ENCODE measurements at places on chromosomes 1 and 21.

DNA sequence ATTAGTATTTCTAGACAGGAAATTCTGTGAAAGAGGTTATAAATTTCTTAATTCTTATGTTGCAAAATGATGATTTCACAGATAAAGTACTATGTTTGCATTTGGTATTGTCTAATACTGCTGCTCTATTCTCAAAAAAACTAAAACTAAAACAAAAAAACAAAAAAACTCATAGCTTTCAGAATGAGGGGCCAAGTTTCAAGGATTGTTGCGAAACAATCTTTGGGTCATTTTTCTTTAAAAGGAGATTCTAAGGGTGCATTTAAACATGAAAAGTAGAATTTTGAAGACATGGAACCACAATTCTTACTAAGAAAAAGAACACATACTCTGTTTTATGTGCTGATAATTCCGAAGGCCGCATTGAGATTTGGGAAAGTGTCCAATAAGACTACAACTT, 645.1 kb downstream of the ADGRL2 start:
- DNase-seq = no peak

DNA sequence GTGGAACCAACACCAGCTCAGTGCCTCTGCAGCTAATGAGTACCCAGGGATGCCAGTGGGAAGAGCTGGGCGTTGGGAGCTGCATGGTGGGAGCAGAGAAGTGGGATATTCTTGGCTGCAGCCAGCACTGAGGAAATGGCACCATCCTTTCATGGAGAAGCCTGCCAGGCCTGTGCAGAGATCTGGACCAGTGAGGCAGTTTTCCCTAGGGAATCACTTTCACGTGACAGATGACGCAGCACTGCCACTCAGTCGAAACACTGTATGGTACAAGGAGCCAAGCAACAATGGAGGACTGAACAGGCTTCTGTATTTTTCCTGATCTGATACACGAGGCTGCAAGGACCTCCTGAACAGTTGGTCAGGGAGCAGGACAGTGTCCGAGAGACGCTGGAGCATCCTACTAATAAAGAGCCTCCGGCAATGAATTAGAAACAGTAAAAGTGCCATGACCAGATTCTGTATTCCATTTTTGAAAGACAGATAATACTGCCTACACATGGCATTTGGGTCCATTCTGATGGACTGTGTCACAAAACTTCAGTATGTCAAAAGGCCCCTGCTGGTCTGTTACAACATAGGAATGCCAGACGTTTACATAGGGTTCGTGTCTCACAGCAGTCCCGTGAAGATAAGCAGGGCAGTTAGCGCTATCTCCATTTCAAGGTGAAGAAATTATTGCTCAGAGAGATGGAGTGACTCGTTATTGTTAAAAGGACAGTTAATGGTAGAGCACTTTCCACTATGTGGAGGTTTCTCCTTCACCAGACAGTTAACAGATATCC, 44.0 kb upstream of the LMO4 start:
- DNase-seq = no peak

DNA sequence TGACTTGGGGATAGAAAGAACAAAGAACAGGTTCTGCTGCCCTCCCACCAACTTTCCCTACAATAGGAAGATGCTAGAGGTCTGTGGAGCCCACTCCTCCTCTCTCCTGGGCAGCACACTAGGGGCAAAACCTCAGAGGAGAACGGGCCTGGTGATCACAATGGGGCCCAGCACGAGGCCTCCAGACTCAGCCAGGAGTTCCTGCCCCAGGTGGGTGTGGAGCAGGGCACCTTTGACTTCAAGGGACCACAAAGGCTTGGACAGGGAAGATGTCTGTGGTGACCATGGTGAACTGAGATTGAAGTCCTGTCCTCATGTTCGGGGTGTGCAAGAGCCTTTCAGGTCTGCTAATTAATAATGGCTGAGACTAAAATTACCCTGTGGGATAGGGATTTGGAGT, 88.8 kb downstream of the LAMC2 start:
- no peak for DNase-seq

GRCh38 chr1:201622824-201623223, 83.9 kb downstream of the NAV1 start:
- no peak for DNase-seq

GRCh38 chr21:44522753-44523204, 17.2 kb downstream of the KRTAP10-1 start:
- no peak for DNase-seq

DNA sequence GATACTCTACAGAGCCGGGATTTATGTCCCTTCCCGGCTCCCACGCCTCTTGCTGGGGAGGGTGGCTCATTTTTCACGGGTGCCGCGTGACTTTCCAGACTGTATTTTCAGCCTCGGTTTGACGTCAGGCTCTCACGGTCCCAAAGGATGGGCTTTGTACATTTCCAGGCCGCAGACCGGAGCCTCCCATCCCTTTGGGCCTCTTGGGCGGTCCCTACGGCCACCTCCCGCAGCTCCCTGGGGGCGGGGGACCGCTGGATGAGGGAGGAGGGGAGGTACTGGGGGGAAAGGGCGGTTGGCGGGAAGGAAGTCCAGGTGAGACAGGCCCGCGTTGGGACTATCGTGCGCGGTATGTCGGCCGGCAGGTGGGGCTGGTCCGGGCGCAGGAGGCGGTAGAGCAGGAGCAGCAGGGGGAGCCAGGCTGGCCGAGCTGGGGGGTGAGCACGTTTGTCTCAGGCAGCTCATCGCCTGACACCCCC, 17.9 kb downstream of the UBL4B start:
- DNase-seq = no peak

GRCh38 chr1:19042675-19043578, 86.5 kb upstream of the IFFO2 start:
- no peak for DNase-seq

DNA sequence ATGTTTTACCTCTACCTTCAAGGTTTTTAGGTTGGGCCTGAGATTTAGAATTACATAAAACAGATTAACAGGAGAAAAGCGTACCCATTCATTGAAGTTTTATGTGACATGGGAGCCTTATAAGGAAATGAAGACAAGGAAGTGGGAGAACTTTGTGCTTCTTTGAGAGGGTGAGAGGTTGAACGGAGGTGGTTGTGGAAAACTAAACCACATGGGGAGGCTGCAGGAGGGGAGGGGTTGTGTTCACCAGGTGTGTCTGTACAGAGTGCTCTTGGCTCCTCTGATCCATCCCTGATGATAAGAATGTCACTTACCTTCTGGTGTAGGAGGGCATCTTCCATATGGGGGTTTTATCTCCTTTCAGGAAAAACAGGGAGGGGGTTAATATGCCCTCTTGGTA, 2.7 kb downstream of the SLX9 start:
- DNase-seq = no peak

GRCh38 chr21:17416139-17416538, 96.7 kb upstream of the CXADR start:
- no peak for DNase-seq

DNA sequence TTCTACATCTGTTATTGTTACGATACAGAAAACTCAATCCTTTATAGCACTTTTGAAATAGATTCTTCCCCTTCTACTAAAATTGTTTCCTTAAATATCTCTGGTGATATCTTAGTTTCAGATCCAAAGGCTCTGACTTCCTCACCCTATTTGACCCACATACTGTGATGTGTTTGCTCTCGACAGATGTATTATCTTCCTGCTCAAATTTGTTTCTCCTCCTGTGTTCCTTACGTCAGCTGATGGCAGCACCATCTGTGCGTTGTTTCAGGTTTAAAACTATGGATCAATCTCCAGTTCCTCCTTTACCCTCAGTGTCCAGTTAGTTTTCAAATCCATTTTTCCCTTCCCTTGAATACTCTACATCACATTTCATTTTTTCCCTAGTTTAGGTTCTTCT, 274.4 kb downstream of the RYR2 start:
- no peak for DNase-seq

DNA sequence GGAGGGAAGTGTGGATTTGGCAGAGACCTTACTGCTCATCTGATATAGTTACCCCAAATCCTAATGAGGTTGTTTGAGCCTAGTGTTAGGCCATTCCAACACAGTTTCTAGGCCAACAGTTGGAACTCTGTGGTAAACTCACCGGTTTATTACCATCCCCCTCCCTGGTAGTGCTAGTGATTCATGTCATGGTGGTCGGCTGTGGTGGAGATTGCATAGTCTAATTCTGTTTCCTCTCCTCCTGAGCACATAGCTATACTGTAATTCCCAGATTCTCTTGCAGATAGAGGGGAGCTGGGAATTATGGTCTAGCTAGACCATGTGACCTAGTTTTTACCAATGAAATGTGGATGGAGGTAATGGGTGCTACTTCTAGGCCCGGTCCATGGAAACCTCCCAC, 123.7 kb upstream of the KIF26B start:
- DNase-seq = no peak

DNA sequence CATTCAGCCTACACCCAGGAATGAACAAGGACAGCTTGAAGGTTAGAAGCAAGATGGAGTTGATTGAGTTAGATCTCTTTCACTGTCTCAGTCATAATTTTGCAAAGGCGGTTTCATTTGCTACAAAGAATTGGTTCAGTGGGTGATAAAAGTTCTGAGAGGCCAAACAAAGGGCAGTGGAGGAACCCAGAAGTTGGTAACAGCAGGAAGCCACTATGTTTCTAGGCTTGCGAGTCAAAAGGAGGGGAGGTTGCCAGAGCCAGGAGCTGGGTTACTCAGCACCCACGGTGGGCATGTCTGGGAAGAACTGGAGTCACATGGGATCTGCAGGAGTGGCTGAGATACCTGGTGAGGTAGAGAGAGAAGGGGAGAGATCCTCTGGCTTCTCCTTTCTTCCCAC, 64.2 kb upstream of the MRPS6 start:
- DNase-seq = no peak

GRCh38 chr1:219801156-219801820, 127.1 kb downstream of the SLC30A10 start:
- DNase-seq = no peak

- no peak for DNase-seq
Measured at GRCh38 chr1:233689017-233689747, 75.3 kb downstream of the KCNK1 start.

- no peak for DNase-seq
Measured at GRCh38 chr1:180253585-180254495, 23.8 kb downstream of the LHX4 start.

DNA sequence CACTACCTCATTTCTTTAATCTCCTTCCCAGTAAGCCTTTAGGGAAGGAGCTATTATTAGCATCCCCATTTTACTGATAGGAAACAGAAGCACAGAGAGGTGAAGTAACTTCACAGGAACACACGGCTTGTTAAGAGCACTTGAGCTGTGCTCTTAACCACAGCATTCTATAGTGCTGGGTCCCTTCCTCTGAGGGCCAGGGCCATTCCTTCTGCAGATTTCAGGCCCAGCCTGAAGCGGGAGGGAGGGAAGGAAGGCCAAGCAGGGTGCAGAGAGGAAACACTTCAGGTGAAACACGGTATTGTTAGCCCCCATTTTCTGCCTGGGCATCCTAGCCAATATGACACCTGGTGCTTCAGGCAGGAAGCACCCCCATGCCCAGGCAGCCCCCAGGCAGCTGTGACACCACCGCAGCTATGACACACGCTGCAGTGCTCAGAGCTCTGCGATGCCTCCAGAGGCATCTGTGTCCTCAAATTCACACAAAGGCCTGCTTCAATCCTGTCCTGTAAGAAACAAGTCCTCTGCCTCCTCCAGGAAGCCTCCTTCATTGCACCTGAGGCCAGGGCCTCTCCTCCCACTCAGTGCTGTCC, 4.5 kb upstream of the EXTL1 start:
- DNase-seq = no peak

DNA sequence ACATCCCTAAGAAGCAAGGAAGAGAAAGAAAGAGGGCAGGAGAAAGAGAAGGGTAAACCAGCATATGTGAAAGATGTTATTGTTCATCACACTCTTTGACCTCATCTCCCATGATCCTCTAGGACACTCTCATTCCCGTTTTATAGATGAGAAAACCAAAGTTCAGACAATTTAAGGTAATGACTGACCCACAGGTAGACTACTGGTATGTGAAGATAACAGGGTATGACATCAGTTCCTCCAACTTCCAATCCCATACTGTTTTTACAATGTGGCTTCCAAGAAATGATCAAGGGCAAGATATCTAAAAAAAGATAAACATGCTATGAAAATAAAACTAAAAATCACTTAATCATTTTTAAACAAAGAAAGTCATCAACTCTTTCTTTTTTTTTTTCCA, 95.2 kb upstream of the TNFSF4 start:
- no peak for DNase-seq

DNA sequence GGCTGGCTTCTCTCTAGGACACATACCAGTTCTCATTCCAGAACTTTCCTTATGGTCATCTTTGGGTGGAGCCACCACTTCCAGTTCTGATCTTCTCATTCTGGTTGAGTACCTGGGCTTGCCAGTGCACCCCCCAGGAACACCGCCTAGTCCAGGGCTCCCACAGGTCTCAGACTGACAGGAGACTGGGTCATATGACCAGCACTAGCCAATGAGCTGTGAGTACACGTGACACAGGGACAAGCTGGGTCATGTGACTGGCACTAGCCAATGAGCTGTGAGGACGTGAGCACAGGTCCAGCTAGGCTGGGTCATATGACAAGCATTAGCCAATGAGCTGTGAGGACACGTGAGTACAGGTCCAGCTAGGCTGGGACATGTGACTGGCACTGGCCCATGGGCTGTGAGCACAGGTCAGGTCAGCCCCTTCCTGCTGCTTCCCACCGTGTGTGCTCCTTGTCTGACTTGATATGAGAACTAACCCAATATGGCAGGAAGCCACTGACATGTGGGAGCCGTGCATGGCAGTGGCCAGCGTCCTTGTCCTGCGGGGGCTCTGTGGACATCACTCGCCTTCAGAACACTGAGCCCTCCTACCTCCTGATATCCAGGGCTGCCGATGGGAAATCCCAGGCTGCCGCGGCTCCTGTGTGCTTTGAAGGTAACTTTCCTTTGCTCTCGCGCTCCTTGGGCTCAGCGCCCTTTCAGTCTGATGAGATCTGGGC, 22.7 kb downstream of the KRTAP10-1 start:
- no peak for DNase-seq

Measured in activated naive CD4-positive, alpha-beta T cell treated with anti-CD3 and anti-CD28 coated beads, Interleukin-2, amount 50 U/mL, for 16 hours (primary cell).